ENCODE measurements at places on chromosomes 4 and X.

- DNase-seq, result no peak
Measured at GRCh38 chr4:112173593-112174558, 28.6 kb downstream of the FAM241A start.

- no peak for DNase-seq
Measured at GRCh38 chr4:9841072-9841471, 59.6 kb downstream of the DRD5 start.

- DNase-seq, result no peak
Measured at GRCh38 chr4:185470501-185471195, 885 bp downstream of the CCDC110 start.

DNA sequence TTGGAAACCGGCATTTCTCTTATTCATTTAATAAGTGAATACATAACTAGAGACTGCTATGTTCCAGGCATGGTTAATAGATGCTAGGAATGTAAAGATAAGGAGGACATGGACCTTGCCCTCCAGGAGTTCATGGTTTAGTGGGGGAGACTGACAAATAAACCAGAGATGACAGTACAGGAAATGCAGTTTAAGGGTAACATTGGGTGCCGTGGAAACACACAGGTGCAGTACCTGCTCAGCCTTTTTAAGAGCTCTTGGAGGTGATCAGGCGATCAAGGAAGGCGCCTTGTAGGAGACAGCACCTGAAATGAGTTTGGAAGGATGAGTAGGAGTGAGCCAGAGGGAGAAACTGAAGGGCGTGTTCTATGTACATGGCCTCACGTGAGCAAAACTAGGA lies 145.8 kb downstream of the AASDH start:
- no peak for DNase-seq

DNA sequence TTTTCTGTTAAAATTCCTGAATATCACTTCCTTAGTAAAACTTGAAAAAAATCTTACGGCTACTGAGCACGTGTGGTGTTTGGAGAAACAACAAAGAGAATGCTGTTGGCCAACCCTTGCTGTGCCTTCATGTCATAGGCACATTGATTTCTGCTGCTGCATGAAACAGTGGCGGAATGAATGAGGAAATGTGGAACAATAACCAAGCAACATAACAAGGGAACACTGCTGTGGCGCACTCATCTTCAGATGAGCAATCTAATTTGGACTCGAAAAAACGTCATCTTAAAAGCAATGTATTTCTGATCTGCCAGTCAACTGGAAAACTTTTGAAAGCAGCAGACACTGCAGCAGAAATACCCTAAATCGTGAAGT lies 51.4 kb downstream of the PROM1 start:
- DNase-seq, result no peak

- DNase-seq, result no peak
Measured at GRCh38 chrX:46447384-46447783, 97.8 kb downstream of the ZNF674 start.

DNA sequence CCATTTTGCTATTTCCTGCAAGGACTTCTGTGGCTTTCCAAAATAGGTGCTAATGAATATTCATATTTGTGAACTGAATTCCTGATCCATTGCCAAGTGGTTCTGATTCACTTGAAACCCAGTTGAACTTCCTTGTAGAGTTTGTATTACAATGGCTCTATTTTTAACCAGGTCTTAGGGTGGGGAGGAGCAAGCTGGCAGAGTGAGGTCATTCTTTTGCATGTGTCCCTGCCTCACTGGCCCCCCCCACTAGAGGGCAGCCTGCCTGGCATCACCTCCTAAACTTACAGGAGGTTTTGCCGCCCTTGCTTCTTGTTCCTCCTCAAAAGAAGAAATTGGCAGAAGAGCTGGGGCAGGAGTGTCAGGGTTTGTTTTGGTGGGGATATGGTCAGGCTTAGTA lies 10.5 kb downstream of the PTTG2 start:
- DNase-seq, result peak; percentile 62

DNA sequence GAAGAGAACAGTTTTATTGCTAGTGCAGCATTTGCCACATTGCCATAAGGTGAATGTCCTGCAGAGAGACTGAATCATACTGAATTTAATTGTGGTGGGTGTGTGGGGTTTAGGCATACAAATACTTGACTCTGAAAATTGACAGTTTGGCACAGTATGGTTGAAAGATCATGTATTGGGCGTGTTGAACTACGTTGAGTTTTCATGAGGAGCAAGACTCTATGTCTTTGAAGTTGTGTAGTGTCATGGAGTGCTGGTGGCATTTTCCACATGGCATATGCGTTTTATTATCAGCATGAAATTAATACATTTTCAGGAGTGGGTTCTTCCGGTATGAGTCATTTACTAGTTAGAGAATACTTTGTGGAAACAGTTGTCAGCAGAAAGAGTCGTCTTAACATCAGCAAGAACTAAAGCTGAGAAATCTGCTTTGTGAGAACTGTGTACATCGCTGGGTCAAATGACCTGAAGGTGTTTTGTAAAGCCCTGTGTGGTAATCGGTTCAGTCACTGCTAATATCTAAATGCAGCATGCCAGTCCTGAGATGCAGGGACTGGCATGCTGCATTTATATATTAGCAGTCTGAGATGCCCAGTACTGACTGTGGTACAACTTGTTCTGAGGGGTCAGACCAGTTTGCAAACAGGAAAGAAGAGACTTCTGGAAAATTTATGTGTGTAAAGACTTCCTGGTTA lies 50.3 kb downstream of the ARHGAP10 start:
- DNase-seq, result no peak

- no peak for DNase-seq
Measured at GRCh38 chrX:6223516-6223915, 5.2 kb downstream of the NLGN4X start.

DNA sequence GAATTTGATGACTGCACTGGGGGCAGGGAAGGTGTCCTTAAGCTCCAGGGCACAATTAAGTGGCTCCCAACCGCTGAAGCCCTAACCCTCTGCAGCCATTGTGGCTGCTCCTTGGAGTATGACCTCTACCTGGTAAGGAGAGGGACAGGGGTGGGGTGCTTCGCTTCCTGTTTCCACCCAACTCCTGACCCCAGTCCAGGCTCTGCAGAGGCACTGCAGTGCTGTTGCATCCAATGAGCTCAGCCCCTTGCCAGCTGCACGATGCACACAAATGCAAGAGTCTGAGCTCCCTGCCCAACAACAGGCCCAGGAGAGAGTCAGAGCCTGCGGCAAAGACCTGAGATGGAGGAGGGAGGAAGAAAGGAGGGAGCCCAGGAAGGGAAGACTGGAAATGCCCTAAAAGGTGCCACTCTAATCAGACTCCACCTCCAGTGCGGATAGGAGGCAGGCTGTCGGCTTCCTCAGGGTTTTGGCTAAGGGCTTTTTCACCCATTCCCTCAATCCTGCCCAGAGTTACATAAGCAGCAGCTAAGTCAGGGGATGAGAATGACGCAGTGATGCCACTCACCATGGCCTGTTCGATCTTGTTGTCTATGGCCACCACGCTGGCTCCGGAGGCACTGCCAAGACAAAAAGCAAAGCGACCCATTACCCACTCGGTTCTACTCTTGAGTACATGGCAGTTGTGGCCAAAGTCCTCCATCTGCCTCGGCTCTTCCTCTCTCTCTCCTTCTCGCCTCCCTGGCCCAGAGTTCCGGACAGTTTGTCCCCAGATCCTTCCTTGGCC lies 60.1 kb downstream of the TSC22D3 start:
- peak; percentile 22 for DNase-seq

GRCh38 chr4:113385281-113385899 lies 335.9 kb downstream of the ANK2 start:
- DNase-seq, result no peak

DNA sequence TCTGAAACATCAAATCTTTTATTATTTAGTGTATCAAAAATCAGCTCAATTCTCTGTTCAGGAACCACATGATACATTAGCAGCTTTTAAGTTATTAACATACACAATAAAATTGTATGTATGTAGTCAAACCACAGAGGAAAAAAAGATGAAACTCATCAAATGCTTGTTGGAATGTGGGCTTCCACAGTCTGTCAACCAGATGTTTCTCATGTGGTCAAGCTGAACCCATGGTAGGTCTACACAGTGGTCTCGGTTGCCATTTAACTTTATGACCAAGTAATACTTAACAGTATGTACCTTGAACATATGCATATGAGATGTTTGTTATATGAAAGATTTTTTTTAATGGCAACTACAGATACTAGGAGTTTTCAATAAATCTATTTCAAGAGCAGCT lies 427.8 kb downstream of the IL15 start:
- no peak for DNase-seq

DNA sequence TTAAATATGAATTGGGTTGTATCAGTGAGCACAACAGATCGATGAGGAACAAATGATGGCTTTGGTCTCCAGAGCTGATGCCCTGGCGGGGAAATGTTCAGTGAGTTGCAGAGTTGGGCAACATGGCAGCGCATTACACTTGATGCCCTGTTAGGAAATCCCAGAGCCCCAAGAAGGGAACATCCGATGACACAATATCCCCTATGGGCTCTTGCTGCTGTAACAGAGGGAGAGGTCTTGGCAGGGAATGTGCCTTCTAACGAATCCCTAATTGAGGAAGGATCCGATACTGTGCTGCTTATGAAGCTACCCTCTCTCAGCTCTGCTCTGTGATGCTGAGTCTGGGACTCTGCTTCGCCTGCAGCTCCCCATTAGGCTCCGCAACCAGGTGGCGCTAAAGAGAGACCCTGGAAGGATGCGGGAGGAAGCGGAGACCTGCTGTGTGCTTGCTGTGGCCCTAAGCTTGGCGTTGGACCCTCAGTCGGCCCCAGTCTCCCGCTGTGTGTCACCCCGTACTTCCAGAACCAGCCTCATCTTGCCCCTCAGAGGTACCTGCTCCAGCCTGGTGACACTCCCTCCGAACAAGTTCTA lies 38.9 kb downstream of the PDHA1 start:
- peak; percentile 66 for DNase-seq
